ENCODE measurements at places on chromosomes 2 and 18. TPM values are rescaled to one million over a fixed set of nuclear protein-coding genes. Genes with fewer than 3 reads are reported as not detected.

MEP1B gene
- total RNA-seq = not detected

RTN4 gene
- total RNA-seq = 180 TPM

NCKAP5 gene
- total RNA-seq = 0.92 TPM

ICA1L gene
- 8.2 TPM for total RNA-seq

SLC4A3 gene
- total RNA-seq = 15.8 TPM

MAP4K3 gene
- total RNA-seq = 37.5 TPM

SH2D6 gene
- 1.1 TPM for total RNA-seq

ATP6V1C2 gene
- total RNA-seq = 0.27 TPM

ANKRD53 gene
- 0.97 TPM for total RNA-seq

CRYBA2 gene
- total RNA-seq = 1.3 TPM

CD8B2 gene
- not detected for total RNA-seq

FEV gene
- total RNA-seq = not detected

FAM110C gene
- total RNA-seq = 2.5 TPM

RGPD8 gene
- total RNA-seq = 17.1 TPM

AQP4 gene
- 10.2 TPM for total RNA-seq

PLA2R1 gene
- total RNA-seq = 1.4 TPM

SFTPB gene
- not detected for total RNA-seq

LANCL1 gene
- total RNA-seq = 99.7 TPM

CAPN14 gene
- total RNA-seq = 0.21 TPM

SNED1 gene
- total RNA-seq = 2.9 TPM

TMEM198 gene
- total RNA-seq = 2.4 TPM

DNA sequence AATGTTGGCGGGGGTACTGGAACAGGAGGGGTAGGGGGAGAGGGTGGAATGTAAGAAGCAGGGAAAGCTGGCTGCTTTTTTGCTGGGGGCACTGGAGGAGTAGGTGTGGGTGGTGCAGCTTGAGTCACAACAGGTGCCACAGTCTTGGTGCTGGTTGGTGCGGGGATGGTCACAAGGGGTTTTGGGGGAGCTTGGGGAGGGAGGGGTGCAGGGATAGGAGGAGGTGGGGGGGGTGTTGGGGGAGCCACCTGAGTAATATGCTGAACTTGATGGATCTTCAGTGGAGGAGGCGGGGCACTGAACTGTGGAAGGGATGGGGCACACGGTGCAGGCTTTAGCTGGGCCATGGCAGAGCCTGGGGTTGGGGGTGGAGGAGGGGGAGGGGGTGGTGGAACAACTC is 94.4 kb downstream of the RAPH1 start:
- peaks cover 62% of the 10 kb centered on the region for H3K36me3 ChIP-seq
- H3K27ac ChIP-seq = no peak overlapping the region
- no peak overlapping the region for H3K4me3 ChIP-seq
- H3K27me3 ChIP-seq = no peaks in the 10 kb centered on the region

- DNase-seq = no peak
- H3K36me3 ChIP-seq = no peaks in the 10 kb centered on the region
- no peaks in the 10 kb centered on the region for H3K27me3 ChIP-seq
- no peaks in the 10 kb centered on the region for H3K4me1 ChIP-seq
Measured at GRCh38 chr2:164826293-164827243, 15.1 kb downstream of the COBLL1 start.

GRCh38 chr2:174499371-174499770 is 12.5 kb upstream of the GPR155 start:
- no peak for DNase-seq
- no peak overlapping the region for H3K27ac ChIP-seq

GRCh38 chr2:61178603-61179545 is 16.9 kb downstream of the C2orf74 start:
- no peaks in the 10 kb centered on the region for H3K27me3 ChIP-seq
- H3K4me3 ChIP-seq = peak overlapping the region; percentile 81
- no peak for DNase-seq
- H3K4me1 ChIP-seq = peaks cover 22% of the 10 kb centered on the region
- no peak overlapping the region for H3K27ac ChIP-seq
- peaks cover 48% of the 10 kb centered on the region for H3K36me3 ChIP-seq

GRCh38 chr18:40868110-40868858 is 1086.8 kb upstream of the PIK3C3 start:
- no peaks in the 10 kb centered on the region for H3K4me1 ChIP-seq
- H3K27me3 ChIP-seq = no peaks in the 10 kb centered on the region
- no peak overlapping the region for H3K27ac ChIP-seq
- no peaks in the 10 kb centered on the region for H3K36me3 ChIP-seq

GRCh38 chr2:68448671-68449653 is 18.1 kb downstream of the FBXO48 start:
- H3K27me3 ChIP-seq = no peaks in the 10 kb centered on the region
- no peaks in the 10 kb centered on the region for H3K36me3 ChIP-seq
- no peak overlapping the region for H3K27ac ChIP-seq
- no peak overlapping the region for H3K4me3 ChIP-seq
- no peaks in the 10 kb centered on the region for H3K4me1 ChIP-seq

- H3K27me3 ChIP-seq = peaks cover 26% of the 10 kb centered on the region
- H3K4me1 ChIP-seq = no peaks in the 10 kb centered on the region
- DNase-seq = peak; percentile 22
- H3K36me3 ChIP-seq = peaks cover 48% of the 10 kb centered on the region
- no peak overlapping the region for H3K4me3 ChIP-seq
Measured at GRCh38 chr18:2909431-2910140, 62.8 kb downstream of the EMILIN2 start.

GRCh38 chr2:43931293-43931692 is 64.5 kb downstream of the LRPPRC start:
- DNase-seq = no peak
- no peaks in the 10 kb centered on the region for H3K4me1 ChIP-seq
- no peaks in the 10 kb centered on the region for H3K27me3 ChIP-seq
- no peak overlapping the region for H3K27ac ChIP-seq
- H3K4me3 ChIP-seq = no peak overlapping the region
- H3K36me3 ChIP-seq = peaks cover 77% of the 10 kb centered on the region

DNA sequence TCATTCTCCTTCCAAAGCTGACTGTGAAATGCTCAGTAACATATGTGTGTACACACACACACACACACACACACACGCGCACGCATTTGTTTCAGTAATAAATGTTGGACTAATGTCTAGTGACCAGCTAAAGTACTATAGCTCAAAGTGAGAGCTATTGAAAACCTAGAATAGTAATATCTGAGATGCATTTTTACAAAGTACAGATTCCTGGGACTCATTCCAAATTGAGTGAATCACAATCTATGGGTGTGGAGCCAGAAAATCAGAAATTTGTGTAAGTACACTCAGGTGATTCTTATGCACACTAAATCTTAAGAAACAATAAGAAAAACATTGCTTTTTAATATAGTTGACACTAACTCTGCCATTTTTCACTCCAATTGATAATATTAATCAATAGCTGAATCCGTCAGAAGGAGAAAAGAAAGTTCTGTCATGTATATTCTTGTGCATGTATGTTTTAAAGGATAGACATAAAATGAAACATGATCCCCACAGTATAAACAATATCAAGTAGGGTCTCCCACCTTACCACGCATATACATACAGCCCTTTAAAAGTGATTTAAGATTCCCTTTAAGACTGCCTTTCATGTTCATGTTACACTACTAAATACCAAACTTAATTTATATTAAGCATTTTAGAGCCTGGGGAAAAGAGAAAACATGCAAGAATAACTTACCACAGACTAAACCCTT is 123.5 kb downstream of the ATAD2B start:
- H3K27me3 ChIP-seq = no peaks in the 10 kb centered on the region
- no peak overlapping the region for H3K4me3 ChIP-seq
- no peak for DNase-seq
- peaks cover 6% of the 10 kb centered on the region for H3K36me3 ChIP-seq
- no peaks in the 10 kb centered on the region for H3K4me1 ChIP-seq

DNA sequence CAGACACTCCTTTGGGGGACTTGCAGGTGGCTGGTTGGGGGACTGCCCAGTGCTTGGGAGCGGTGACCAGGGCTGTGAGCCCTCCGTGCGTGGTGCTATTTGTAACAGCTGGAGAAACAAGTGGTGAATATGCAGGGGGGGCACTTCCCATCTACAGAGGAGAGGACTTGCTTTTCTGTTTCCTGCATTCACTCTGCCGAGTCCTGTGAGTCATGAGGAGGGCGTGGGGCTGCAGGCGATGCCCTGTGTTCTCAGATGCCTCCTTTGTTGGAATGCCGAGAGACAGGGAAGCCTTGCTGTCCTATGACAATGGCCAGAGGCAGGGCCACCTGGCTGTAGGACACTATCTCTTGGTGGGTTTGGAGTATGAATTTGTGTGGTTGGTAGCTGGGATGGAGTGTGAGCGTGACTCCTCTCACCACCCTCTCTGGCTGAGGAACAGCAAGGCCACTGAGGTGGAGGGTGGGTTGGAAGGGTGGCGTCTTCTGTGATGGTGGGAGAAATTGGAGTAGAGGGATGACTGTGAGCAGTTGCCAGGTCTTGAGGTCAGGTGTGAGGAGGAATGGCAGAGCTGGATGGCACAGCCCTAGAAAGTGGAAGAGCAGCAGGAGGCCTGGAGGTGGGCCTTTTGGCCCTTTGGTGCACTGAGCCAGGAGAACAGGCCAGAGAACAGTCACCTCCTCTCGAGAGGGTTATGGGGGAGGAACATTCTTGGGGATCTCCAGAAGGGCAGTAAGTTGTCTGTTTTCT is 24.3 kb downstream of the FHOD3 start:
- H3K4me3 ChIP-seq = no peak overlapping the region
- no peaks in the 10 kb centered on the region for H3K27me3 ChIP-seq
- no peaks in the 10 kb centered on the region for H3K4me1 ChIP-seq
- peak; percentile 39 for DNase-seq
- H3K27ac ChIP-seq = no peak overlapping the region

DNA sequence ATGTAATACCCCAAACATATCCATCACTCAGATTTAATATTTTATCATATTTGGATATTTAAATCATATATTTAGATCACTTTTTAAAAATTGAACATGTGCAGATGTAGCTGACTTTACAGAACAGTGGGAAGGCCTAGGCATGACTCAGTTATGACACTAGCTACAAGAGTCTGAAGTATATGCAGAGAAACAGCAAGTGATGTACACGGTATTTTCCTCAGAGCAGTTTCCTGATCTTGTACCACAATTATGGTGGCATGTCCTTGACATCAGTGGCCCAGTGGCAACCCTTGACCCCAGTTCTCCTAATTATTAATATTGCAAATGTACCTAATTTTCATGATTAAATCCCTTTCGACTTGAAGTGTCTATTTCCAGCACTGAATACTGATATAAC is 28.2 kb downstream of the CDKL4 start:
- H3K36me3 ChIP-seq = no peaks in the 10 kb centered on the region
- no peaks in the 10 kb centered on the region for H3K27me3 ChIP-seq
- no peak overlapping the region for H3K27ac ChIP-seq
- DNase-seq = no peak
- no peak overlapping the region for H3K4me3 ChIP-seq

GRCh38 chr18:12029786-12030584 is 48.7 kb downstream of the IMPA2 start:
- peaks cover 25% of the 10 kb centered on the region for H3K36me3 ChIP-seq
- H3K27ac ChIP-seq = no peak overlapping the region
- no peak for DNase-seq
- H3K4me3 ChIP-seq = no peak overlapping the region
- no peaks in the 10 kb centered on the region for H3K27me3 ChIP-seq
- peaks cover 15% of the 10 kb centered on the region for H3K4me1 ChIP-seq

GRCh38 chr18:8020132-8020846 is 453.2 kb downstream of the PTPRM start:
- no peaks in the 10 kb centered on the region for H3K36me3 ChIP-seq
- no peaks in the 10 kb centered on the region for H3K27me3 ChIP-seq
- DNase-seq = no peak
- no peaks in the 10 kb centered on the region for H3K4me1 ChIP-seq
- no peak overlapping the region for H3K27ac ChIP-seq

- H3K27me3 ChIP-seq = no peaks in the 10 kb centered on the region
- no peak for DNase-seq
- H3K27ac ChIP-seq = no peak overlapping the region
- no peak overlapping the region for H3K4me3 ChIP-seq
Measured at GRCh38 chr2:205644018-205644417, 38.3 kb upstream of the NRP2 start.

GRCh38 chr2:187719510-187719909 is 165.3 kb upstream of the TFPI start:
- H3K4me3 ChIP-seq = no peak overlapping the region
- no peaks in the 10 kb centered on the region for H3K27me3 ChIP-seq
- DNase-seq = no peak

GRCh38 chr2:239769554-239770245 is 255.4 kb downstream of the NDUFA10 start:
- no peak overlapping the region for H3K4me3 ChIP-seq
- no peak overlapping the region for H3K27ac ChIP-seq
- H3K36me3 ChIP-seq = no peaks in the 10 kb centered on the region
- no peak for DNase-seq
- no peaks in the 10 kb centered on the region for H3K27me3 ChIP-seq

DNA sequence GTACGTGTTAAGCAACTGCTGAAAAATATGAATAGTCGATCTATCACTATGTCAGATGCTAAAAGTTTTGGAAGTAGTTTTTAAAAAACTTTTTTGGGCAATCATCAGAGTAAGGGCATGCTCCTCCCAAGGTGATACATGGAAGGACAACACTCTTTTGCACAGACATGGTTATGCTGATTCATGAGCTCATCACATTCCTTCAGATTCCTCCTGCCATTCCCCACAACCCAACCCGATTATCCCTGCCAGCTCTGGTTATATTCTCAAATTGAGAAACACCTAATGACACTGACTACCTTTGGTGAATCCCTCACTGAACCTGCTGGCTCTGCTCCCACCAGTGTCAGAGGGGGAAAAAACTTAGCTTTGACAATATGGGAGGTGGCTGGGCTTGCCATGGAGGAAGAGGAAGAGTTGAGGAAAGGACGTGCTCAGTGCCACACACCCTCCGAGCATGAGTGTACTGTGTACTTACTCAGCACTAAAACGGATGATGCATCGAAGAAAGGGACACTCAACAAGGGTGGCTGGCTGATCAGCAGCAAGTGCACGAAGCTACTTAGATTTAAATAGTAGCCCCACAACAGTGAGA is 83.9 kb upstream of the RNU4ATAC start:
- H3K27me3 ChIP-seq = no peaks in the 10 kb centered on the region
- peaks cover 84% of the 10 kb centered on the region for H3K36me3 ChIP-seq
- no peaks in the 10 kb centered on the region for H3K4me1 ChIP-seq
- no peak for DNase-seq
- no peak overlapping the region for H3K27ac ChIP-seq

- H3K4me3 ChIP-seq = no peak overlapping the region
- no peaks in the 10 kb centered on the region for H3K27me3 ChIP-seq
- no peaks in the 10 kb centered on the region for H3K36me3 ChIP-seq
- no peak overlapping the region for H3K27ac ChIP-seq
- DNase-seq = peak; percentile 88
Measured at GRCh38 chr2:166180951-166181812, 53.4 kb upstream of the SCN1A start.

GRCh38 chr2:2840681-2841300 is 509.7 kb upstream of the MYT1L start:
- H3K27ac ChIP-seq = no peak overlapping the region
- H3K36me3 ChIP-seq = no peaks in the 10 kb centered on the region
- no peaks in the 10 kb centered on the region for H3K4me1 ChIP-seq
- no peak for DNase-seq
- no peaks in the 10 kb centered on the region for H3K27me3 ChIP-seq
- no peak overlapping the region for H3K4me3 ChIP-seq

- DNase-seq = peak; percentile 61
- H3K27me3 ChIP-seq = no peaks in the 10 kb centered on the region
- H3K36me3 ChIP-seq = no peaks in the 10 kb centered on the region
Measured at GRCh38 chr2:53473236-53473635, 294.4 kb upstream of the CHAC2 start.

GRCh38 chr18:3097082-3097481 is 84.1 kb upstream of the LPIN2 start:
- DNase-seq = no peak
- no peak overlapping the region for H3K4me3 ChIP-seq
- peaks cover 4% of the 10 kb centered on the region for H3K4me1 ChIP-seq

GRCh38 chr18:70220628-70221027 is 15.1 kb upstream of the RTTN start:
- no peaks in the 10 kb centered on the region for H3K27me3 ChIP-seq
- H3K27ac ChIP-seq = no peak overlapping the region
- no peaks in the 10 kb centered on the region for H3K36me3 ChIP-seq
- DNase-seq = no peak

Measured in endodermal cell (in vitro differentiated cells).